Head of caudate nucleus (tissue), 42 donors: ENCODE measurements at places on chromosomes 3 and 15.

DNA sequence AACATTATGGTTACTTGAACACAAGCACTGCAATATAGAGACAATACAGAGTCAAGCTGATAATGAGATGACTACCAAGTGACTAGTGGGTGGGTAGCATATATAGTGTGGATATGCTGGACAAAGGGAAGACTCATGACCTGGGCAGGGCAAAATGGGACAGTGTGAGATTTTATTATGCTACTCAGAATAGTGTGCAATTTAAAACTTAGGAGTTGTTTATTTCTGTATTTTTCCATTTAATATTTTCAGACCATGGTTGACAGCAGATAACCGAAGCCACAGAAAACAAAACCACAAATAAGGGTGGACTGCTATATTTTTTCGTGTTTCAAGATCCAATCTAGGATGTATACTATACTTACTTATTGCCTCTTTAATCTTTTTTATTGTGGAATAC is 19.6 kb downstream of the GALK2 start:
- no peak for DNase-seq

- DNase-seq, result no peak
Observed at GRCh38 chr15:91289324-91289723, 189.3 kb downstream of the SV2B start.

DNA sequence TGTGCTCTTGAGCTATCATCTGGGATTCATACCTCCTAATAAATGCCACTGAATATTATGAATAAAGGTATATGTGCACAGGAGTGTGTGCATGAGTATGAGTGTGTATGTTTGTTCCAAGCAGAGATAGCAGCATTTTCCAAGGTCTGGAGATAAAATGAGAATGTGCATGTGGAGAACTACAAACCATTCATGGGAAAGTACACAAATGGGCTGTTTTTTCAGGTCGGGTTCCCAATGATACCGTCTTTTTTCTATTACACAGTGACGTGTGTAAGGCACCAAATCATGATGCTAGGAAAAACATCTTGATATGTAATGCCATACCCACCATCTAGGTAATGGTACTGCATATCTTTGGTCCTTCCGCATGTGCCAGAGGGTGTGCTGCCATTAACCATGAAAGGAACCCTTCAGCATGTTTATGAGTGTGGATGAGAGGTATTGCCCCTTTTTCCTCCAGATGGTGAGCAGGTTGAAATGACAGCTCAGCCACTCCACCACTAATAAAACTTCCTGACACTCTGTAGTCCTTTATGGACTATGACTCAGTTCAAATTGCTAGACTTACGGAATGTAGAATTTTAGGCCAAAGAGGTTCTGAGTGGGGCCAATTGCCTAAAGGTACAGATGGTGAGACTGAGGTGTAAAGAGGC is 36.4 kb upstream of the COPB2 start:
- no peak for DNase-seq

DNA sequence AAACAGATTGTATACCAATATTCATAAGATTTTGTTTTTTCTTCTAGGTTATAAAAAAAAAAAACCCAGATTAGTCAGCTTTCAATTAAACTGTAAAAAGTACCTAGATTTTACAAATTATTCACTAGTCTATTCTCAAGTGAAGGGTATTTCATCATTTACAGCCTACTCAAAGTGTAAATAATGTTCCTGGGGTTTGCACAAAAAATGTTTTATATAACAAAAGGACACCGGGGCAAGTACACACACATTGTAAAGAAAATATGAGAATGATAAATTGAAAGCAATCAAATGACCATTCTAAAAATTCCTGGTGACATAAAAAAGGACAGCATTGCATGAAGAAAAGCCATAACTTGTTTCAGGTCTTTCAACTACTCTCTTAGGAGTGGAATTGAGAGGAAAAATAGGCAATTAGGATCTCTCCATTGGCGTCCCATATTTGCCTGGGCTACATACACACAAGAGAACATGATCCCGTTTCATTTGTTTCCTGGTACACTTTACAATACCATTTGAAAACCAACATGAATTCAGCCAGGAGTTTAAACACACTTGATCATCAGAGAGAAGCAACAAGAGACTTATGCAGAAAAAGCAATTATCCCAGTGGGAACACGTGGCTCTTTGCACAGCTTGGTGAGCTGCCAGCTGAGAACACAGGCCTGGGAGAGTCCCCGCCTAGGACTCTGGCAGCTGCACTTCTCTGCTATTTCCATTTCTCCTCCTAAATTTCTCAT is 1039.2 kb downstream of the ROBO1 start:
- peak; percentile 89 for DNase-seq

DNA sequence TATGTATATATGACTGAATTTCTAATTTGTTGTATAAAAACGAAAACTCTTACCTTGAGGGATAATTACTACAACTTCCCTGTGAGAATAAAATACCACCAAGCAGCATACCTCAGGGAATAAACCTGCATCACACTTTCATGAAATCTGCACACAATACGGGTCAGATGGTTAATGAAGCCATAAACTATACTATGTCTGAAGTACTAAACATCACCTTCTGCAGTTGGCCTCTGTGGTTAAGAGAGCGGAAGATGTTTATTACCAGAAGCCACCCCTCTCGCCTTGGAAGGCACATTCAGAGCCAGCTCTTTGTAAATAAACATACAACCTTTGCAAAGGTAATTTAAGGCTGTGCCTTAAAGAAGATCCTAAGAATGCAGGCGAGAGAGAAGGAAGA is 462.1 kb upstream of the NR2F2 start:
- no peak for DNase-seq

- DNase-seq, result no peak
Observed at GRCh38 chr15:63354821-63355650, 26.6 kb downstream of the CA12 start.

- DNase-seq, result no peak
Observed at GRCh38 chr3:83140983-83141382, 1379.5 kb upstream of the GBE1 start.

- no peak for DNase-seq
Observed at GRCh38 chr3:53068176-53068575, 22.3 kb upstream of the SFMBT1 start.
